Type B pancreatic cell (in vitro differentiated cells): ENCODE measurements at places on chromosomes 6 and 20.

DNA sequence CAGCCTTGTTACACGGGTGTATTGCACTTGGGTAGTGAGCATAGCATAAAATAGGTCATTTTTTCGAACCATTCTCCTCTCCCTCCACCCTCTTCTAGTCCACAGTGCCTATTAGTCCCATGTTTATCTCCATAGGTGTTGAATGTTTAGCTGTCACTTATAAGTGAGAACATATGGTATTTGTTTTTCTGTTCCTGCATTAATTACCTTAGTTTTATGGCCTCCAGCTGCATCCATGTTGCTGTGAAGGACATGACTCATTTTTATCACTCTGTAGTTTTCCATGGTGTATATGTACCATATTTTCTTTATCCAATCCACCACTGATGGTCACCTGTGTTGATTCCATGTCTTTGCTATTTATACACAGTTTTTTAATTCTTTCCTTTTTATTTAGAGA, 889.5 kb downstream of the EYS start:
- no peaks in the 10 kb centered on the region for H3K27me3 ChIP-seq
- no peak for DNase-seq
- H3K4me3 ChIP-seq = no peak overlapping the region
- H3K36me3 ChIP-seq = no peaks in the 10 kb centered on the region
- no peak overlapping the region for H3K27ac ChIP-seq

DNA sequence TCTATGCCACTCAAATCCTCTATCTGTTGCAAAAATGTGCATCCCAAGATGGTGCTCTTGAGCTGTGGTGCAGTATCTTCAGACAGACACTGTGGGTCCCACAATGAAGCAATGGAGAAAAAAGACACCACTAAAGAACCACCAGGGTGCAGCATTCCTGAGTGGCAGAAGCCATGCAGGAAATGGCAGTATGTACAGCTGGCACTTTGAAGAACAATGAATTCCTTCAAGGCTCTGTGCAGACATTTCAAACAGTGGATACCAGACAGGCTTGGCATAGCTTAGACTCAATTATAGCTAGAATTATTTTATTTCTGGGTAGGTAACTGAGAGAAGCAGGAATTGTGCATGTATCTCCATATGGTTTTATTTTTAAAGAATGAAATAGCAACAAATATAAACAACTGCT, 24.0 kb upstream of the HDAC2 start:
- H3K27me3 ChIP-seq = no peaks in the 10 kb centered on the region
- DNase-seq = no peak
- H3K4me3 ChIP-seq = peak overlapping the region; percentile 30
- H3K36me3 ChIP-seq = peaks cover 16% of the 10 kb centered on the region
- H3K4me1 ChIP-seq = peaks cover 13% of the 10 kb centered on the region

- H3K4me3 ChIP-seq = no peak overlapping the region
- no peak for DNase-seq
- H3K36me3 ChIP-seq = no peaks in the 10 kb centered on the region
- H3K4me1 ChIP-seq = no peaks in the 10 kb centered on the region
- peaks cover 26% of the 10 kb centered on the region for H3K27me3 ChIP-seq
These were observed 40.1 kb downstream of the SNRPB start for GRCh38 chr20:2430538-2430937.

- no peak overlapping the region for H3K4me3 ChIP-seq
- H3K36me3 ChIP-seq = peaks cover 19% of the 10 kb centered on the region
- no peaks in the 10 kb centered on the region for H3K4me1 ChIP-seq
- no peak overlapping the region for H3K27ac ChIP-seq
These were observed 91.4 kb downstream of the TAF4 start for GRCh38 chr20:61974357-61974665.

GRCh38 chr6:89311853-89312531, 3.1 kb downstream of the GABRR2 start:
- H3K27ac ChIP-seq = peak overlapping the region; percentile 31
- peaks cover 3% of the 10 kb centered on the region for H3K36me3 ChIP-seq
- peaks cover 10% of the 10 kb centered on the region for H3K4me1 ChIP-seq
- H3K4me3 ChIP-seq = no peak overlapping the region
- H3K27me3 ChIP-seq = peaks cover 5% of the 10 kb centered on the region

DNA sequence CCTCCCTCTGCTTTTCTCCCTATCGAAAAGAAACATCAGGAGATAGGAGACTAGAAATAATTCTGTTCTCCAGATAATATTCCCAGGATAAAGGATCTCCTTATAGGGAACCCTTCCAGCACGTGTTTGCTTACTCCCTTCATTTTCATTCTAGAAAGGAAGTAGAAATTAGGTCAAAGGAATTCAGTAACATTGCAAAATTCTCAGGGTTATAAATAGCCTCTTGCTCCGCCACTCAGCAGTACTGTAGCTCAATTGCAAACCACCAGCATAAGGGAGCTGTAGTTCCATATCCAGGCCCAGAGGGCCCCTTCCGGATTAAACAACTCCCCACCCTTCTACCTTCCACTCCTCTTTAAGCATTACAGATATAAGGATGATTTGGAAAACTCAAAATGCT, 6.2 kb downstream of the ELMO2 start:
- H3K4me3 ChIP-seq = peak overlapping the region; percentile 60
- peaks cover 7% of the 10 kb centered on the region for H3K36me3 ChIP-seq

- peaks cover 24% of the 10 kb centered on the region for H3K4me1 ChIP-seq
- no peaks in the 10 kb centered on the region for H3K36me3 ChIP-seq
- H3K27ac ChIP-seq = peak overlapping the region; percentile 24
- no peak overlapping the region for H3K4me3 ChIP-seq
- H3K27me3 ChIP-seq = no peaks in the 10 kb centered on the region
These were observed 107.1 kb downstream of the BANF2 start for GRCh38 chr20:17806739-17807441.

GRCh38 chr20:63049561-63050221, 42.9 kb upstream of the BHLHE23 start:
- no peak for DNase-seq
- H3K4me3 ChIP-seq = no peak overlapping the region
- H3K36me3 ChIP-seq = no peaks in the 10 kb centered on the region
- H3K27ac ChIP-seq = no peak overlapping the region

GRCh38 chr20:31862506-31862905, 7.8 kb downstream of the DUSP15 start:
- H3K27me3 ChIP-seq = peaks cover 42% of the 10 kb centered on the region
- no peak for DNase-seq
- peaks cover 24% of the 10 kb centered on the region for H3K4me1 ChIP-seq
- peak overlapping the region; percentile 94 for H3K4me3 ChIP-seq
- H3K27ac ChIP-seq = no peak overlapping the region

DNA sequence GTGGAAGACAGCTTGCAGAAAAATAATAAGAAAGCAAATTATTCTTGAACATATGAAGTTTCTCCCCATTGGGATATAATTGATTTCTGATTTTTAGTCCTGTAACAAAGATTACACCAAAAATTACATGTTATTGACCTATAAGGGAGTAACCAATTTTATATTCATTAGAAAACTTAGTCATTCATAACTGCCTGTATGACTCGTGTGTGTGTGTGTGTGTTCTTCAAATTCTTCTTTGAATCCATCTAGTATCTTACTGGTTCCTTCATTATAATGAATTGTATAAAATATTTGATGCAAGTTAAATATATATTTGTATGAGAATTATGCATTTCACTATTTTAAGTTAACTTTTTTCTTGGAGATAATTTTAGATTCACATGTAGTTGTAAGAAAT, 310.4 kb downstream of the HAO1 start:
- no peaks in the 10 kb centered on the region for H3K36me3 ChIP-seq
- no peaks in the 10 kb centered on the region for H3K27me3 ChIP-seq
- no peaks in the 10 kb centered on the region for H3K4me1 ChIP-seq
- H3K27ac ChIP-seq = no peak overlapping the region

DNA sequence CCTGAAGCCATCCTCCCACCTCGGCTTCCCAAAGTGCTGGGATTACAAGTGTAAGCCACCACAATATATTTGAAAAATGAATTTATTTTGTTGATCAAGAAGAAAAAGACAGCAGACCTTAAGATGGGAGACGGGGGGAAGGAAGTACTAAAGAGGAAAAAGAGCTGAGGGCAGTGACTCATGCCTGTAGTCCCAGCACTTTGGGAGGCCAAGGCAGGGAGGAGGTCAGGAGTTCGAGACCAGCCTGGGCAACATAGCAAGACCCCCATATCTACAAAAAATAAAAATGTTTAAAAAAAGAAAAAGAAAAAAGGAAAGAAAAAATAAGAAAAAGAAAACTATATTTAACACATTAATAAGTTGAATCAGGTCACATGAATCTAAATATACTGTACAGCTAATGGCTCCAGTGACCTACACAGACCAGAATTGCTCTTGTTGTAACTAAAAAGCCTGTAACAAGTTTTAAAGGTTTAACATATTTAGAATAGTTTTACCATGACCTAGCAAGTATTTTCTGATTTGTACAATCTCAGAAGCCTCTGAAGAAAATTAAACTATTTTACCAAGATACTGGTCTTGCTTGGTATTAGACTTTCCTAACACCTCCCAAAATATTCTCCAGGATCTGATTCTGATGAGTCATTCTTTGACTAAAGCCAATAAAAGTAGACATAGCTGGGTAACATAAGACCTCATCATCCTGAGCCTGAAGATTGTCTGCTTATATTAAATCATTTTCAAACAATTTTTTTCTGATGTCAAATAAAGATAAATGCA, 4.3 kb upstream of the AKIRIN2 start:
- no peaks in the 10 kb centered on the region for H3K27me3 ChIP-seq
- no peaks in the 10 kb centered on the region for H3K36me3 ChIP-seq
- H3K4me1 ChIP-seq = peaks cover 7% of the 10 kb centered on the region

- H3K27ac ChIP-seq = no peak overlapping the region
- H3K4me3 ChIP-seq = no peak overlapping the region
- DNase-seq = no peak
- peaks cover 3% of the 10 kb centered on the region for H3K36me3 ChIP-seq
- peaks cover 22% of the 10 kb centered on the region for H3K4me1 ChIP-seq
- H3K27me3 ChIP-seq = no peaks in the 10 kb centered on the region
These were observed 182.7 kb downstream of the ZFP64 start for GRCh38 chr20:52008874-52009273.

DNA sequence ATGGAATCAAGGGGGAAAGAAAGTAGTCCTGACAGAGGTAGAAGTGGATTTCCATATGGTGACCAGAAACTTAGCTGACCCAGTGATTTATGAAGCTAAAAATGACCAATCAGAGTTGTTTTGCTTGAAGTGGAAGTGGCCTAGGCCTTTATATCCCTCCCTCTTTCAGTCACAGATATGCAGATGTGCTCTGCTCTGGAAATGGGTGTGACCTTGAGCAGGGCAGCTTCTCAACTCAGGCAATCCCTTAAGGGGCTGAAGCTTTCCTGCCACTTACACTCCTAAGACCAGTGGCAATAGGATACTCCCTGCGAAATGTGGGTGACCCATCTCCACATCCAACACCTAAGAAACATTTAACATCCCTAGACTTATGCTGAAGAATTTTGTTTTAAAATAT, 256.6 kb downstream of the EYS start:
- no peak overlapping the region for H3K4me3 ChIP-seq
- no peak overlapping the region for H3K27ac ChIP-seq
- H3K4me1 ChIP-seq = no peaks in the 10 kb centered on the region
- no peak for DNase-seq

GRCh38 chr6:143294265-143294860, 156.1 kb downstream of the ADAT2 start:
- no peak overlapping the region for H3K4me3 ChIP-seq
- H3K4me1 ChIP-seq = peaks cover 3% of the 10 kb centered on the region
- DNase-seq = no peak
- no peaks in the 10 kb centered on the region for H3K36me3 ChIP-seq
- H3K27me3 ChIP-seq = no peaks in the 10 kb centered on the region
- H3K27ac ChIP-seq = no peak overlapping the region

GRCh38 chr20:11702721-11703518, 214.8 kb upstream of the BTBD3 start:
- no peaks in the 10 kb centered on the region for H3K27me3 ChIP-seq
- no peak for DNase-seq
- H3K36me3 ChIP-seq = no peaks in the 10 kb centered on the region
- no peak overlapping the region for H3K27ac ChIP-seq
- H3K4me3 ChIP-seq = no peak overlapping the region

DNA sequence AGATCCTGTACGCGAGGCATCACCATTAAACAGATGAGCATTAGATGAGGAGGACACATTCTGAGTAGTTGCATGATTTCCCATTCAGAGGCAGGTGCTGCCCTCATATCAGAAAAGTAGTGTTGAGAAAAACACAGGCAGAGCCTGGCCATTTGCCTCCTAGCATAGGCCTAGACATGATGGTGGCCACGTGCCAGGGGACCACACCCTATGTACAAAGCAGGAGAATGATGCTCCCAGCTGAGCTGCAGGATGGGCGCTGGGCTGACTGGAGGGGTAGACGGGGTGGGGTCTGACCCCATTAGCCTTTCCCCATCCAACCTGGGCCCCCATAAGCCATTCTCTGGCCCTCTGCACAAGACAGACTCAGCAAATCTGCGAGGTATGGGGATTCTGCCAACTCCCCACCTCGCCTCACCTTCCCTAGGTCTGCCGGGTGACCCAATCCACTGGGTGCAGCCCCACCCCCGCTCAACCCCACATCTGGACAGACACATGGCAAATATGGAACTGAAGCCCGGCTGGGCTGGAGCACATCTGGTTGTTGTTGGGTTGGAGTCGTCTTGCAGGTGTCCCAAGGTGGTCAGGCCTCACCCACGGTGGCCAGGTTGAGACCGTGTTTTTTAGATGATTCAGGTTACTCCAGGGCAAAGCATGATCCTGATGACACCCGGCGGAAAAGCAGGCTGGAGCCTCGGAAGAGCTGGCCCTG, 13.9 kb downstream of the PI16 start:
- H3K4me3 ChIP-seq = no peak overlapping the region
- peaks cover 19% of the 10 kb centered on the region for H3K36me3 ChIP-seq
- H3K4me1 ChIP-seq = no peaks in the 10 kb centered on the region
- DNase-seq = no peak
- H3K27ac ChIP-seq = no peak overlapping the region

DNA sequence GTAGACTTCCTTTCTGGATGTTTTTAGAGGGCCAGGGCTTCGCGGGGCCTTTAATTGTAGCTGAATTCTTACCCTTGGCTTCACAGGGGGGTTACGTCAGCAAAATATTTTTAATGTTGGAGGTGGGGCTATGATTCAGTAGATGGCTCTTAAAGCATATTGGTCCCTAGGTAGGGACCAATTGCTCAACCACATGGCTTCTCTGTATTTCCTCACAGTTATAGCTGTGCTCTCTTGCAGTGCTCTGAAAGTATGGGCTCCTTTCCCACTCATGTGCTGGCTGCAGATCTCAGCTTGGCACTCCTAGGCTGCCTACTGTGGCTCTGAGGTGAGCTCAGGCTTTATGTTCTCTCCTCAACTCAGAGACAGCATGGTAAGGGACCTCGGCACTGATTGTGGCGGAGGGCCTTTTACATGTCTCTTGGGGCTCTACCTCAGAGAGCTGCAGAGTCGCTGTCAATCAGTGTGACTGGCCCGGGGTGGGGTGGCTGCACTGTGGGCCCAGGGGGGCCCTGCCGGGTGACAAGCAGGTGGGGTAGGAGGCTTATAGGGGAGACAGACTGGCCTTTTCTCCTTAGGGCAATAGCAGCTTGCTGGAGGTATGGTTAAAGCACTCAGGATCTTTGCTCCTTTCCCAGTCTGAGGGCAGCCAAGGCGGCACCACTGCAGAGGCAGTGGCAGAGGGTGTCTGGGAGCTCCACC, 318.0 kb downstream of the DOK5 start:
- no peak for DNase-seq
- H3K27ac ChIP-seq = no peak overlapping the region
- H3K4me1 ChIP-seq = peaks cover 6% of the 10 kb centered on the region
- no peaks in the 10 kb centered on the region for H3K36me3 ChIP-seq
- no peak overlapping the region for H3K4me3 ChIP-seq
- H3K27me3 ChIP-seq = no peaks in the 10 kb centered on the region

GRCh38 chr6:57021086-57021720, 25.3 kb upstream of the KIAA1586 start:
- no peak overlapping the region for H3K4me3 ChIP-seq
- H3K36me3 ChIP-seq = no peaks in the 10 kb centered on the region
- DNase-seq = no peak
- H3K27me3 ChIP-seq = no peaks in the 10 kb centered on the region
